ENCODE measurements at places on chromosomes 2 and 18.

DNA sequence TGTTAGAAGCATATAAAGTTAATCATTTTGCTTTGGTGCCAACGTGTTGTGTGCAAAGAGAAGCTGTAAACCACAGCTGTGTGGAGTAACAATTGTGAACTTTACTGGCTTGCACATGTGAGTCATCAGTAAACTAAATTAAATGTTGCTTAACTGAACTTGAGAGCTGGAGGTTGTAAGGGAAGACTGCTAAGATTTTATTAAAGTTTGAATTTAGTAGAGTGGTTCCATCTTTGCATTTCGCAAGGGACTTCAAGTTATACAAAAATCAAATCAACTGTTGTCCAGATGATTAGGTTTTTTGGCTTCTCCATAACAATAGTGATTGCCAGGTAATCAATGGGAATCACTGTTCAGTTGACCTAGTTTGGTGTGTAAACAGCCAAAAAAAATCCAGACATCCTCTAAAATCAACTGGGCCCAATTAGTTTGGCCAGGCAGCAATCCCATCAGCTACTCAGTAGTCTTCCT, 247.4 kb downstream of the MYO3B start:
- DNase-seq: peak; percentile 29

DNA sequence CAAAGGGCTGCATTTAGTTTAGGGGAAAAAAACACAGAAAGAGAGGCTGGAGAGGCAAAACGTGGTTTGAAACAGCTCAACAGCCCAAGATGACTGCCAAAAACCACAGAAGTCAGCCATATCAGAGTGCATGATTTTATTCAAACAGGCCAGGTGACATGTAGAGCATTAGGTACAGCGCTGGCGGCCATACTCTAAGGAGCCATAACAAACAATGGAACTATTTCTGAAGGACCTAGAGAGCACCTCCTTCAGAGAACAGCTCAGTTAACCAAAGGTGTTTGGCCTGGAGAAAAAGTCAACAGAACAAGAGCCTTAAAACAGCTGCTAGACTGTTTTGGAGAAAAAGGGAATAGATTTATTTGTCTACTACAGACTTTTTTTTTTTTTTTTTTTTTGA, 2.6 kb downstream of the THADA start:
- no peak for DNase-seq

DNA sequence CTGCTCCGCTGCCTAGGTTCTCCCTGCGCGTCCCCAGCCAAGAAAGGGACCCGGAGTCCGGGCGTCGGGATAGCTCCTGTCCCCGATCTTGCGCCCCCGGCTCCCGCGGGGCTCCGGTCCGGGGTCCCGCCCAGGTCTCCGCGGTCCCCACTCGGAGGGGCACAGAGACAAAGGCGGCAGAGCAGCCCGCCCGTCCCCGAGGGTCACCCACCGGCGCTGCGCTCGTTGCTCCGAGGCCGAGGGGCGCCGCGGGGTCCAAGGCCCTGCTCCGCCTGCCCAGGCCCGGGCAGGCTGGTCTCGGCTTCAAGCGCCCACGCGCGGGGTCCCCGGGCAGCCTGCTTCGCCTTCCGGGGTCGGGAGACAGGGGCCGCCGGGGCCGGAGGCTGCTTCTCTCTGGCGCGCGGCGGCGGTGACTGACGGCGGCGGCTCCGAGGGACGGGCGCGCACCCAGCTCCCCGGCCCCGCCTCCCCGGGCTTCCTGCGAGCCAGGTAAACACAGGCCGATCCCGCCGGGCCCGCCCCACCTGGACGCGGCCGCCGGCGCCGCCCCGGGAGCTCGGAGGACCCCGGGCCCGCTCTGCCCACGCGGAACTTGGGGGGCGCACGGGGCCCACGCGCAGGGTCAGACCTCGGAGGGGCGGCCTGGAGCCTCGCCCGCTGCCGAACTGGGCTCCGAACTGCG, at the start of gene MBP:
Gene MBP (minus strand): TSS at position 415 of the 682 bp plus-strand sequence. CDS start 27,522 bp downstream, outside the sequence.
- DNase-seq: no peak

DNA sequence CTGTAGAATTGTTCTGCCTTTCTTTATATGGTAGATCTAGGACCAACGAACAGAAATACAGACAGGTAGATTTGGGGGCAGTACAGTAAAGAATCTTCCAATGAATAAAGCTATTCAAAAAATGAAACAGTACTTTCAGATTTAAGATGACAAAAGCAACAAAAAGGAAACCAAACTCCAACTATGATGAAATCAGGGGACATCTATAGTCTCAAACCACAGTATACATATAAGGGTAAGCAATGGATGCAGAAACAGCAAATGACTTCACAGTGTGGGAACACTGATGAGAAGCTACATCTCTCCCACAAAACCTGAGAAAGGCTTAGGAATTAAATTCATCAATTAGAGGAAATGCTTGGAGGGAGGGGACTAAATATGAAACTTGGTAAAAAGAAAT, 202.5 kb downstream of the CTNNA2 start:
- no peak for DNase-seq

DNA sequence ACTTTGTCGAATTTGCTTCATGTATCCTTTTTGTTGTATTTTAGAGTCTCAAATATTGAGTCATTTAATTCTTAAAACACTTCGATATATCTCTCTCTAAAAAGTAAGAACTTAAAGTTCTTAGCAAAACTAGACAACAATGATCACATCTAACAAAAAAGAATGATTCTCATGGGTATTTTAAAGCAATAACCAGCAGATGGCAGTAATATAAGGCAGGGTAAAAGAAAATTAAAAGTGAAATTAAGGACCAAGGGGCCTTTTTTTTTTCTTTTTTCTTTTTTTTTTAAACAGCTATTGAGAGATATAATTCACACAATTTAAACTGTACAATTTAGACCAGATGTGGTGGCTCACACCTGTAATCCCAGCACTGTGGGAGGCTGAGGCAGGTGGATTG, 9.9 kb upstream of the AOX1 start:
- DNase-seq: no peak

DNA sequence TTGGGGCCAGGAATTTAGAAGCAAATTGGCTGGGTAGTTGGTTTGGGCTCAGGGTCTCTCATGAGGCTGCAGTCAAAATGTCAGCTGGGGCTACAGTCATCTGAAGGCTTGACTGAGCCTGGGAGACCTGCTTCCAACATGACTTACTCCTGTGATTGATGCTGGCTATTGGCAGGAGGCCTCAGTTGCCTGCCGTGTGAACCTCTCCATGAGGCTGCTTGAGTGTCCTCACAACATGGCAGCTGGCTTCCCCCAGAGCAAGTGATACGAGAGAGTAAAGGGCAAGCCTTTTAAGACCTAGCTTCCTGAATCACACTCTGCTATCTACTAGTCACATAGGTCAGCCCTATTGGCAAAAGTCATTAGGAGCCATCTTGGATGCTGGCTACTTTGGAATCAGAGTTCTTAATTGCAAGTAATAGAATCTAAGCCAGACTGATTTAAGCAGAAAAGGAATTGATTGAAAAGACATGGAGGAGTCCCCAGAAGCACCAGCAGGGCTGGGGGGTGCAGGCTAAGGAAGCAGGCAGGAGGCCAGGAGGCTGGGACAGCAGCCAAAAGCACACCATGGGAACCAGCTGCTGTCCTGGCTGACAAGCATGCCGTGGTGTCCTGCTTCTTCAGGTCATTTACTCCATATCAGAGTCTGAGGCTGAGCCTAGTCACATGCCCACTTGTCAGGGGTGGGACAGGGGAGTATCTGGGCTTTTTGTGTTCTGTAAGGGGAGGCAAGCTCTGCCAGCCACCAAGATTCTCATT, 7.8 kb upstream of the GIGYF2 start:
- peak; percentile 75 for DNase-seq

- DNase-seq: no peak
These were observed 137.7 kb upstream of the HDAC4 start for GRCh38 chr2:239538357-239539052.

GRCh38 chr2:56671973-56672569, 488.3 kb downstream of the CCDC85A start:
- DNase-seq: no peak

DNA sequence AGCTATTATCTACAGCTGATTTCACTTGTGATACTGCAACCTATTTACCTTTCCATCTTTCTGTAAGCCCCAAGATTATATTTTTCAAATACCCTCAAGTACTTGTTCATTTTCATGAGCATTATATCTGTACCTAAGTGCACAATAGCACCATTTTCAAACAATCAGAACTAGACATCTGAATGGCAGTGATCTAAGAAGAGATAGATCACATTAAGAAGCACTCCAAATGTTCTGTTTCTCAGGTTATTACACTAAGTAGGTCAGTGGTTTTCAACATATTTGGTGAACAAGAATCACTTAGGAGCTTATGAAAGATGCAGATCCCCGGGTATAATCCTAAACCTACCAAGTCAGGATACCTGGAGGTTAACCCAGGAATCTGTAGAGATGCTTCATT, 872.7 kb downstream of the DCDC2C start:
- no peak for DNase-seq

DNA sequence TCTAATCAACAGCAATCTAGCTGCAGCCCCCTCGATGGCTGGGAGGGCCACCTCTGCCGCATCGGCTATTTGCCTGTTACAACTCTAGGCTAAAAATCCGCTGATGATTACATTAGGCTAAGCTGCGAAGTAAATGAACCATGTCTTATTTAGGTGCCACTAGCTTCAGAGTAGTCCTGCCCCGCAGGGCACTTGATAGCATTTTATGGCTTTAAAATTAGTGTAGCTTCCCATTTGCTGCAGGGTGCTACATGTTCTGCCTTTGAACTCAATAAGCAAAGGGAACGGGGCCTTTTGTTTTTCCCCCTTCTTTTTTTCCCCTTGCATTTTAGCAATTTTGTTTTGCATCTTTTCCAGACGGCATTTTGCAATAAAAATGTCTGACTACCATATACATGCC, 270.2 kb downstream of the GBX2 start:
- DNase-seq: no peak

DNA sequence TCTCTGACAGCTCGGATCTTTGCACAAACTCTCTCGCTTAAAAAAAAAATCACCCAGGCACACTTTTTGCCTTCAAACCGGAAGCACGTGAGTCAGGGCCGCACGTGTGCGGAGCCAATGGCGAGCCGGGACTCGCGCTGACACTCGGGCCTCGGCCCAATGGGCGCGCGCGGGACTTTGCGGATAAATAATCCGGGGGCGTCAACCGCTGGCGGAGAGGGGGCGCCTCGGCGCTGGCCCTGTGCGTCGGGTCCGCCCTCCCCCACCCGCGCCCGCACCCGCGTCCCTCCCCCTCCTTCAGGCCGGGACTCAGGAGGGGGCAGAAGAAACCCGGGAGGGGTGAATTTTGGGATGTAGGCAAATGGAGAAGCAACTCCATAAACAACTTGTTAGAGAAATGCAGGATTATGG, 319 bp upstream of the EN1 start:
- peak; percentile 87 for DNase-seq

GRCh38 chr18:25281556-25281955, 70.4 kb downstream of the ZNF521 start:
- no peak for DNase-seq

DNA sequence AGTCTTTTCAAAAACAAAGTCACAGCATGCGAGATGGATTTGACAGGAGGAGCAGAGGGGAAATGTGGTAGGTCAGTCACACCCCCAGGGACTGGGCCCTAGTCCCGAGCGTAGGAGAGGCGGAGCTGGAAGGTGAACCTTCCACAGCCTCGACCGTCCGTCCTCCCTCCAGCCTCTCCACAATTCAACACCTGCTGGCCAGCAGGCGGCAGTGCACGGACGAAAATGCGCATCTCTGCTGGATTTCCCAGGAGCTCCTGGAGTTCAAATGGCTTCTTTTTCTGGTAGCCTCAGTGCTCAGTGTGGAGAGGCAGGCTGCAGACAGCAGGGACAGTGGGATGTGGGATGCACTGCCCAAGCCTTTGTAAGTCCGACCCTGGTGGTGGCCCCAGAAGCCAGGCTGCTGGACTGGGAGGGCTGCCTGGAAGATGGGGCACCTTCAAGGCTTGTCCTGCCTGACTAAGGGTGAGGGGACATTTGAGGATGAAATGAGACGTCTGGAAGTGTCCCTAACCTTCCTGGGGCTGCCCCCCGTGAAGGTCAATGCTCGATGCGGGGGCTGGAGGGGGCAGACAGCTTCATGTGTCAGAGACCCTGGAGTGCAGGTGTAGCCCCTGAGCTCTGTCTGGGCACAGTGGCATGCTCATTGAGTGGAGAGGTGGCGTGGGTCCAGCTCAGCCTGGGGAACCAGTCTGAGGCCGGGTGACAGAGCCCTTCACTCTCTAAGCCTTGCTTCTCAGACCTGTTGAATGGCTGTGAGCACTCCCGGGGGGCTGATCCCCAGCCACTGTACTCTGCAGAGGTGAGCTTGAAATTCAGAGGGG, 189.5 kb downstream of the TFCP2L1 start:
- peak; percentile 25 for DNase-seq

Measured in NCI-H1694 treated with DMSO at 0.1 percent for 48 hours (cell line).